ENCODE measurements at places on chromosomes 1 and 21. TPM values are rescaled to one million over a fixed set of nuclear protein-coding genes. Genes with fewer than 3 reads are reported as not detected.

The SPATA45 gene
- not detected for total RNA-seq

The SNRNP40 gene
- 13.7 TPM for total RNA-seq

The PPOX gene
- 8.1 TPM for total RNA-seq

The BSND gene
- not detected for total RNA-seq

The EDN2 gene
- total RNA-seq: 1.5 TPM

DNA sequence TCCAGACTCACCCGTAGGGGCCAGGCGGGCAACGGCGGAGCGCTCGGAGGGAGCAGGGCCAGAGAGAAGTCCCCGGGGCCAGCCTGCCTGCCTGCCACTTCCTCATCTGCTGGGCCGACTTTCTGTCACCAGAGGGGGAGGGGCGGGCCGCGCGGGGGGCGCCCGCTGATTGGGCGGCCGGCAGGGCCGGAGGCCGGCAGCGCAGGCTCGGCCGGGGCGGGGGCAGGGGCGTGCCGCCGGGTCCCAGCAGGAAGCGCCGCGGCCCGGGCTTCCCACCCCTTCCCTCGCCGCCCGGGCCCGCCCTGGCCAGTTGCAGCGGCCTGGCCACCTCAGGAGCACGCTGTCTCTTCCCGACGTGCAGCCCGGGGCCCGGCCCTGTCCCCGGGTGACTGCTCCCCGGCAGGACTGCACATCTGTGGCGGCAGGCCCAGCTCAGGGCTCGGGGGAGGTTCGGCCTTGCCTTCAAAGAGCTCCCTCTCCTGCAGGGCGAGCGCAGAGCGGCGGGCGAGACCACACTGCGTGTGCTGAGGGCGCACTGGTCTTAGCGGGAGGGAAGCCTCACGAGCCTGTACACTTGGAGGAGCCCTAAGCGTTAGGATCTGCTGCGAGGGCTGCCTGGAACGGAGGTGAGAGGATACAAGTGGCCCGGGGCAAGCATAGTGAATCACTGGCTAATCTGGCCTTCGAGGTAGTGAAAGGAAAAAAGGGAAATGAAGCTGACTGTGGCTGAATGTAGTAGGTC is at the start of gene ELOVL1:
ELOVL1 (minus strand) TSS at position 108 of the 742 bp plus-strand sequence. CDS start 2,402 bp downstream, outside the sequence.
- peak; percentile 92 for DNase-seq
- peaks cover 5% of the 10 kb centered on the region for H3K36me3 ChIP-seq
- peaks cover 15% of the 10 kb centered on the region for H3K4me1 ChIP-seq
- peak within 1 kb of the TSS; percentile 93 for H3K27ac ChIP-seq
- H3K4me3 ChIP-seq: peak within 1 kb of the TSS; percentile 66
- no peaks in the 10 kb centered on the region for H3K27me3 ChIP-seq

GRCh38 chr1:10340930-10341590 is 57.8 kb upstream of the PGD start:
- no peaks in the 10 kb centered on the region for H3K36me3 ChIP-seq
- H3K4me3 ChIP-seq: no peak overlapping the region

DNA sequence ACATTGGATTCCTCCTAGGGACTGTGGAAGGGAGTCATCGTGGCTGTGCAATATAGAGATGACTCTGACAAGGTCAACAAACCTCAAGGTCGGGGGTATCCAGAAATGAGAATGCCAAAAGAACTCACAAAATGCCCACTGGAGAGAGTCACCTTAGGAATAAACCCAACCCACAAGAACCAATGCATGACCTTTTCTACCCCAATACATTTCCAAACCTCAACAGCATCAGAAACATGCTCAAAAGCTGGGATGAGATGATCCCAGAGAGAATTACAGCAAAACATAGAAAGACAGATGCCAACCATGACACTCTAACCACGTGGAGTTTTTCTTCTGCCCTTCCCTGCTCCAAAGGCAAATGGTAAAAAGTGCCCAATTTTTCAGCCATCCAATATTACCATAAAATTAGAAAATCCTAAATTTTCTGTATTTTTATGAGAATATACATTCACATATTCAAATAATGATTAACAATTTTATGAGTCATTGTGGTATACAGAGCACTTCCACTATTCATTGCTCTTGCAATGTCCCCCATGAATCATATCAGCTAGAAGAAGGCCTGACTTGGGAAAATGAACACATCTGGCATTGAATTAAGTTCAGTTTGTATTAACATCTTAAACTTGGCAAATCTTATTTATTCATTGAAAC is 88.2 kb upstream of the PALMD start:
- no peak overlapping the region for H3K4me3 ChIP-seq
- H3K27me3 ChIP-seq: peaks cover 5% of the 10 kb centered on the region
- no peaks in the 10 kb centered on the region for H3K4me1 ChIP-seq
- H3K36me3 ChIP-seq: no peaks in the 10 kb centered on the region
- no peak for DNase-seq
- no peak overlapping the region for H3K27ac ChIP-seq

DNA sequence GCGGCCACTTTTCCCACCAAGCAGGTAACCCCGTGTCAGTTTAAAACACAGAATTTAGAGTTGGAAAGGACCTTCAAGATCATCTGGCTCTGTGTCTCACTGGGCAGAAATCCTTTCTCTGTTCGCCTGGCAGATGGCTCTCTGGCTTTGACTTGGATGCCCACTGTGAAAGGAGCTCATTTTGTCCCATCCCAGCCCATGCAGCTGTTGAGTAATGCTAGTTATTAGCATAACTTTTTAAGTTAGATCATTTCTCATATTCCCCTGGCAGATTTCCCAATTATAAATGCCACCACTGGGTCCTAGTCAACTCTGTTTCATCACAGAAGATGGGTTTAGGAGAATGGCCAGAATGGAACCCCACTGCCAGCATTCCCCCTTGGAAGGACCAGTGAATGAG is 55.9 kb downstream of the SLC35F3 start:
- no peaks in the 10 kb centered on the region for H3K4me1 ChIP-seq
- no peak overlapping the region for H3K4me3 ChIP-seq
- no peak overlapping the region for H3K27ac ChIP-seq
- H3K27me3 ChIP-seq: no peaks in the 10 kb centered on the region
- no peaks in the 10 kb centered on the region for H3K36me3 ChIP-seq
- no peak for DNase-seq

- H3K27ac ChIP-seq: no peak overlapping the region
- no peak overlapping the region for H3K4me3 ChIP-seq
- H3K4me1 ChIP-seq: no peaks in the 10 kb centered on the region
These were observed 378.9 kb downstream of the PLPP3 start for GRCh38 chr1:56200442-56200841.

DNA sequence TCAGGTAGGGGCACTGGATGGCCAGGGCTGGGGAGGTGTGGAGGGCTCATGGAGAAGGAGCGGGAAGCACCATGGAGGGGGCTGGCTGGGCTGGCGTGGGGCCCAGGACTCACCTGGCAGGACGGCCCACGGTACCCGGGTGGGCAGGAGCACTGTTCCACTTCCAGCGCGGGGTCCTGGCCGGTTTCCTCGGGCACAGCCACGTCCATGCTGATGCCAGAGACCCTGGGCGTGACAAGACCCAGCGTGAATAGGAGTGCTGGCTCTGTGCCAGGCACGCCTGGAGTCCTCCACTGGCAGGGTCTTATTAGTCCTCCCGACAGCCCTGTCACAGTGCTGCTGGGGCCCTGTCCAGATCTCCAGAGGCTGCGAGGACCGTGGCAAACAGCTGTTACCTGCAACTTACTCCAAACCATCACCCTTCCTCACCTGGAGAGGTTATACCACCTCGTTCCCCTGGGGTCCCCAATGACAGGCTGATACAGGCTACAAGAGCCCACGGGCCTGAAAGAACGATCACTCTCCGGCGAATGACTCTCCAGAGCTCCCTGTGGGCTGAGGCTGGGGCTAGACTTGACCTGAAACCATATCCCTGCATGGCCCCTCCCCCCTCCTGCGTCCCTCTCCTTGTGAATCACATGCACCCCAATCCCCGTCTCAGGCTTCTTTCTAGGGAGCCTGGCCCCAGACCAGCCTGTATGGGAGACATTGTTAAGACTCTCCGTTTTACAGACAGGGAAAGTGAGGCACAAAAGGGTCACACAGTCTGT is 62.1 kb downstream of the HSPG2 start:
- DNase-seq: no peak
- H3K27ac ChIP-seq: no peak overlapping the region

DNA sequence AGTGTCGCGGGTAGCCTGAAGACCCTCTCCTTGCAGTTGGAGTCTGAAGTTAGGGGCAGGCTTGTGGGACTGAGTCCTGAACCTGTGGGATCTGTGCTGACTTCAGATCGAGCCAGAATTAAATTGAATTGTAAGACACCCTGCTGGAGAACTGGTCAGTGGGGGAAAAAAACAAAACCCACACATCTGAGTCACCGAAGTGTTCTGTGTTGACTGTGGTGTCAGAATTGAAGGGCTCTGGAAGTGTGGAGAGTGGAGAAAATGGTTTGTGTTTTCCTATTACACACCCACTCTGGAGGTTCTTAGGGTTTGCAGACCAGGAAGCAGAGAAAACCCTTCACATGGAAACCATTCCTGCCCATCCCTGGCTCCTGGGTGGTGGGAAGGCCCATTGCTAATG is 209.5 kb upstream of the GALNT2 start:
- H3K4me3 ChIP-seq: no peak overlapping the region
- DNase-seq: no peak
- no peaks in the 10 kb centered on the region for H3K27me3 ChIP-seq
- no peak overlapping the region for H3K27ac ChIP-seq

DNA sequence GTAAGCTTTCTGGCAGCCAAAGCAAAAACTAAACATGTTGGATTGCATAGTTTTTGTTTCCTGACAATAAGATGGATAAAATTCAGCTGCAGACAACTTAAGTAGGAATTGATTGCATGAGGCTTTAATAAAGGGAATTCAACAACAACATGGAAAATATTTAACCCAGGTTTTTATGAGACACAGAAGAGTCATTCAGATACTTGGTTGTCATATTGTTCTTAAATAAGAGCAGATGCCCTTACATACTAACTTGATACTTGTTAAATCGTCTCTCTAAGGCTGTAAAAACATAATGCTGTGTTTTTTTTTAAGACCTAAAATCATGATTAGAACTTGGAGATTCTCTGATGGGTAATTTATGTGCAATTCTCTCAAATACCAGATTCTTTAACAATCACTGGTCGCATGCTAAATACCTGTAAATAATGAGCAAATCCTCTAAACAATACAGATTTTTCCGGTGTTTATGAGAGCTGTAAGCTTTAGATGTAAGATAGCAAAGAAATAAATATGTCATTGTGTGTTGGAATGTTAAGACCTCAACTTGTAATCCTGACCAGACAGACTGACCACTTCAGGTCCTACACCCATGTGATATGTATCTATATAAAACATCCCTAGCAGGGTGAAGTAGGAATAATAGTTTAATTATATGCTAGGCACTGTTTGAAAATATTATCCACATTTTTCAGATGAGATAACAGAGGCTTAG is 37.8 kb upstream of the CD34 start:
- no peaks in the 10 kb centered on the region for H3K4me1 ChIP-seq
- H3K27me3 ChIP-seq: no peaks in the 10 kb centered on the region
- no peak for DNase-seq

DNA sequence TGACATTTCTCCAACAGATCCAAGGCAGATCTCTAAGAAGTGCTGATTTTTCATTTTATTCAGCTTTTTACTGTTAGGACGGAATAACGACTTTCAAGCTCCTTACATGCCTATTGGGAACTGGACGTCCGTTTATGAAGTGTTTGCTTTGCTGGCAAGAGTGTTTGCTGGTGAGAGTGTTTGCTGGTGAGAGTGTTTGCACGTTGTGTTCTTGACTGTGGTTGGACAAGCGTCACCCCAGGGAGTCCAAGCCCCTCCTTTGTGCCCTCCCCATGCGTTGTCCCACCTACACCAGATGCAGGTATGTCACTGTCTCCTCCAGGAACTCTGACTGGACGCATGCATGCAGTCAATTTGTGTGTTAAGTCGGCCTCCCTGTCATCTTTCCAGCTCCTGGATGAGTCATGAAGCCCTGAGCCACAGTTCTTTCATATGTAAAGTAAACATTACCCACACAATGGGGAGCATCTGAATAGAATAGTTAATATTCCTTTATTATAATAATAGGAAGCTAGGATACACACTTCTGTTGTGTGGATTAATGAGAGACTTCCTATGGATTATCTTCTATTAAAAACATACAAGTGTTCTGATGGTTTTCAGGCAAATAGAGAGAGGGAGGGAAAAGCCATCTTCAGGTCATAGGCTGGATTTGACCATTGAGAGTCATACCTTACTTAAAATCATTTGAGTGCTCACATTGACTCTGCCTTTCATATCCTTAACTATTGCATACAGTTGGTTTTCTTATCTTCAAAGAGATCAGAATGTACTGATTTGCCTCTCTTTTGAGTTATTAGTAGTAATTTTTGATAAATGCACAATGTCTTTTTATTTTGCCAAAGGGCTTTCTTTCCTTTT is 119.2 kb downstream of the GALNT2 start:
- no peaks in the 10 kb centered on the region for H3K27me3 ChIP-seq
- H3K4me1 ChIP-seq: peaks cover 11% of the 10 kb centered on the region
- peak; percentile 72 for DNase-seq
- H3K27ac ChIP-seq: peak overlapping the region; percentile 20
- H3K36me3 ChIP-seq: no peaks in the 10 kb centered on the region

- DNase-seq: no peak
- H3K27ac ChIP-seq: no peak overlapping the region
- no peak overlapping the region for H3K4me3 ChIP-seq
- no peaks in the 10 kb centered on the region for H3K4me1 ChIP-seq
These were observed 288.0 kb upstream of the PRMT6 start for GRCh38 chr1:106768501-106768900.

DNA sequence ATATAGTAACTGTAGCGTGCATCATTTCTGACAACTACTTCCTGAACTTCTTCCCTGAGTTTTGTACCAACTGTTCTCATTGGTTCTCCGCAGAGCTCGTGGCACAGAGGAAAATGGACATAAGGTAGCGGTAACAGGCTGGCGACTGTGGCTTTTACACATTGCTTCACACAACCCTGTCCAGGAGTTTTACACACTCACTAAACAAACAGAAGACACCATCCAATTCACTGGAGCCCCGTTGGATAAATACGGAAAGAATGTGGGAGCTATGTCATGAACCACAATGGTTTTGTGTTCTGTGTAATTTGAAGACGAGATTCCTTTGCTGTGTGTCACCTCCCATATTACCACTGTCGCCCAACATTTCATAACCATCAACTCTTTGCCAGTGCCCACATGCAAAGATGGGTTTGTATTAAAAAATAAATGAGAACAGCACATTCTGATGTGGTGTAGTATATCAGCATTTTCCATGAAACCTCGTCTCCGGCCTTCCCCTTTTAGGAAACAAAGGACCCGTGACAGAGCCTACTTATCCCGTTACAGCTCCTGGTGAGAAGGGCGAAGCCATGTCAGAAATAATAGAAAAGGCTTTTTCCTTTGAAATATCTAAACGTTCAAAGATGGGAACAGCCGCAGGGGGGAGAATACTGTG is 47.4 kb upstream of the ENAH start:
- peak overlapping the region; percentile 38 for H3K27ac ChIP-seq
- H3K36me3 ChIP-seq: no peaks in the 10 kb centered on the region
- H3K4me1 ChIP-seq: peaks cover 11% of the 10 kb centered on the region
- no peak for DNase-seq
- no peak overlapping the region for H3K4me3 ChIP-seq
- H3K27me3 ChIP-seq: no peaks in the 10 kb centered on the region

DNA sequence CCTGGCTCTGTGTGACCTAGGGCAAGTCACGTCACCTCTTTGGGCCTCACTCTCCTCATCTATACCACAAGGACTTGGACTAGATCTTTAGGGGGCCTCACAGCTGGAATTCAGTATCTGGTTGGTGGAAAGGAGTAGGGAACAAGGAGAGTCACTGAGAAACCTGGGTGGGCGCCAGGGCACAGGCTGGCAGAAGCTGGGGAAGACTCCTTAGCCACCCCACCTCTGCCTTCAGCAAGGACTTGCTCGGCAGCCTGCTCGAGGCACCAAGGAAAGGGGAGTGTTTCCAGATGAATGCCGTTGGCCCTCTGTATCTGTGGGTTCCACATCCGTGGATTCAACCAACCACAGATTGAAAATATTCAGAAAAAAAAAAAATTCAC is 1.2 kb upstream of the OPTC start:
- H3K4me3 ChIP-seq: no peak overlapping the region
- peaks cover 5% of the 10 kb centered on the region for H3K4me1 ChIP-seq
- H3K36me3 ChIP-seq: no peaks in the 10 kb centered on the region
- DNase-seq: no peak
- H3K27ac ChIP-seq: no peak overlapping the region
